Progenitor cell of endocrine pancreas (in vitro differentiated cells): ENCODE measurements at places on chromosomes 2 and 18. TPM values are rescaled to one million over a fixed set of nuclear protein-coding genes. Genes with fewer than 3 reads are reported as not detected.

- H3K4me1 ChIP-seq = peaks cover 30% of the 10 kb centered on the region
- no peak overlapping the region for H3K27ac ChIP-seq
- H3K4me3 ChIP-seq = no peak overlapping the region
- no peaks in the 10 kb centered on the region for H3K27me3 ChIP-seq
These were observed 53.8 kb downstream of the MYO1B start for GRCh38 chr2:191299010-191299409.

GRCh38 chr2:56357655-56358295 lies 174.0 kb downstream of the CCDC85A start:
- H3K4me1 ChIP-seq = no peaks in the 10 kb centered on the region
- H3K27me3 ChIP-seq = no peaks in the 10 kb centered on the region
- no peak for DNase-seq
- no peak overlapping the region for H3K4me3 ChIP-seq
- no peaks in the 10 kb centered on the region for H3K36me3 ChIP-seq
- H3K27ac ChIP-seq = no peak overlapping the region

- H3K27me3 ChIP-seq = peaks cover 3% of the 10 kb centered on the region
- DNase-seq = no peak
- no peak overlapping the region for H3K4me3 ChIP-seq
- no peak overlapping the region for H3K27ac ChIP-seq
- no peaks in the 10 kb centered on the region for H3K4me1 ChIP-seq
These were observed 161.0 kb downstream of the RAPGEF4 start for GRCh38 chr2:172896661-172897081.

DNA sequence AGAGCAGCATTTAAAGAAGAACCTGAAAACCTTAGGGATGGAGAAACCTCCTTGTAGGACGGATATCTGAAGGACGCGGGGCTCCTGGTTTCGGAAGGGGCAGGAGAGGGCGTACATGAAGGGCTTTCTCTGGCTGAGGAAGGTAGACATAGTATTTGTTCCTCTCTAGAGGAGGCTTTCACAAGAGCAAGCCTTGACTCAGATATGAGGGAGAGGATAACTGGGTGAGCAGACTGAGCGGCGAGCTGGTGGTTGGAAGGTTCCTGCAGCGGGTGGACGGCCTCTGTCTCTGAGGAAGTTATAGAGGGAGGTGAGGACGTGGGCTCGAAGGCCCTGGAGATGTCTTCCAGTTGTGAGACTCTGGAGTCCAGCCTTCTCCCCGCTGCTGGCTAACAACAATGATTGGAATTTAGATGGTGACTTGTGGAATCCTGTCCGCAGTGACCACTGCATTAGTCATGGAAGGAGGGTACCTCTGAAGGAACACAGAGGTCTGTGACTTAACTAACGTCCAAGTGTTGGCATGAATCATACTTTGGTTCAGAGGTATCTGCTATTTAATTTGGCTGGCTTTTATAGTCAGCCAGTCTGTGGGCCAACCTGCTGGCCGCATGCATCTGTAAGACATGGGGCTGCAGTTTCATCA lies 80.9 kb downstream of the ASAP2 start:
- no peak overlapping the region for H3K4me3 ChIP-seq
- peaks cover 10% of the 10 kb centered on the region for H3K36me3 ChIP-seq
- H3K27me3 ChIP-seq = no peaks in the 10 kb centered on the region
- peak overlapping the region; percentile 65 for H3K27ac ChIP-seq
- H3K4me1 ChIP-seq = peaks cover 18% of the 10 kb centered on the region
- no peak for DNase-seq

GRCh38 chr2:166960702-166961270 lies 72.5 kb downstream of the XIRP2 start:
- no peaks in the 10 kb centered on the region for H3K27me3 ChIP-seq
- H3K27ac ChIP-seq = no peak overlapping the region
- H3K4me1 ChIP-seq = peaks cover 32% of the 10 kb centered on the region
- peaks cover 2% of the 10 kb centered on the region for H3K36me3 ChIP-seq
- H3K4me3 ChIP-seq = no peak overlapping the region
- no peak for DNase-seq

The DSG4 gene
- not detected in 2 replicates for total RNA-seq

The RAD51AP2 gene
- total RNA-seq = 0.07 and 0.13 TPM in 2 replicates

The GREB1L gene
- 8.6 and 11.0 TPM in 2 replicates for total RNA-seq

The ELOA2 gene
- not detected in 2 replicates for total RNA-seq

The ST6GAL2 gene
- total RNA-seq = 8.0 and 8.3 TPM in 2 replicates
